Erythroblast (primary cell): ENCODE measurements at places on chromosomes 12 and 14.

DNA sequence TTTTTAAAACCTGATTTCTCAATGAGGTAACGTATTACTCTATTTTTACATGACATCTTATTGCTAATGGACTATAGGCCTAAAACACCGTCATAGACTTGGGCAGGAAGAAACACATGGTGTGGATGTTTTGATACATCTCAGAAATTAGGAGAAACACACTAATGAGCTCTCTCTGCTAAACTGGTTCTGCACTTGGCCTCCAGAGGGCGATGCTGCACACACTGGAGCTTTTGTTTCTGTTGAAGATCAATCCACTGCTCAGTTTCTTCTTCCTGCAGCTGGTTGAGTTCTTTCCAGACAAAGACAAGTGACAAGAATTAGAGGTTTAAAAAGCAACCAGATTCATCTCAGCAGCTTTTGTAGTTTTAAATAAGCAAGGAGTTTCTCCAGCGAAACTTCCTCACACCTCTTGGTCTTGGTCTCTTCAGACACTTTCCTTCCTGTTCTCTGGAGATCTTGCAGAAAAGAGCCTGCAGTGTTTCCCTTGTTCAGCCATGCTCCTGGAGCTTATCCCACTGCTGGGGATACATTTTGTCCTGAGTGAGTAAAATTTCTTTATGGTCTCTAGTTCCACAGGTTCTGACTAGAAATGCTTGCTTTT lies 178.5 kb upstream of the OR4E1 start:
- peak; percentile 63 for DNase-seq

DNA sequence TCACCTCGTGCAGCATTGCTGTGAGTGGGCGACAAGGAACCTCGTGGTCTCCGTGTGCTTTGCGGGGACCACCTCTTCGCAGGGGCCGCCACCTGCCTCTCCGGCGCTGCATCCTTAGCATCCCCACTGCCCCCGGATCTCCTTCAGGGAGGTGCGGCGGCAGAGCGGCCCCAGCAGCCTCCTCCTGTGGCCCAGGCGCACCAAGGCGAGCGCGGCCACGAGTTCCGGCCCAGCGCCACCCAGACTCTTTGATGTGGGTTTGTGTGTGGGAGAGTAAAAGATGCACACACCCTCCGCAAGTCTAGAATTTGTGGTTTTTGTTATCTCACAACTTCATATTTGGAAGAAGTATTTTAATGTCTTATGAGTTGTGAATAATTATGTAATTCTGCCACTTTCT lies 118.8 kb upstream of the DIO3 start:
- DNase-seq = no peak

DNA sequence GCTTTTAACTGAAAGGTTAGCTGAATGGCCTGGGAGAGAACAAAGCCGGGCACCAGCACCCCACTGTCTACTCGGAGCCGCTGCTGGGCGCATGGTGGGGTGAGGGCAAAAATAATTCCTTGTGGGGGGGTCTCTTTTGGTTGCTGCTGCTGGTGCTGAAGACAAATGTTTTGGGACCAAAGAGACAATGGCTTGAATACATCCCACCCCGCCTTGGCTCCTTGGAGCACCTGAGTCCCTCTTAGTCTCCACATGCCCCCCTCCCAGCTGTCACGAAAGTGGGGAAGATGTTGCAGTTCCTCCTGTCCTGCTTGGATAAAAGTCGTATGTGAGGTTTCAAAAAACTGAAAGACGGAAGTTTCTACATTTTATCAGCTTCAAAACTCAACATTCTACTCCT lies 85.0 kb downstream of the PIWIL1 start:
- DNase-seq = no peak

DNA sequence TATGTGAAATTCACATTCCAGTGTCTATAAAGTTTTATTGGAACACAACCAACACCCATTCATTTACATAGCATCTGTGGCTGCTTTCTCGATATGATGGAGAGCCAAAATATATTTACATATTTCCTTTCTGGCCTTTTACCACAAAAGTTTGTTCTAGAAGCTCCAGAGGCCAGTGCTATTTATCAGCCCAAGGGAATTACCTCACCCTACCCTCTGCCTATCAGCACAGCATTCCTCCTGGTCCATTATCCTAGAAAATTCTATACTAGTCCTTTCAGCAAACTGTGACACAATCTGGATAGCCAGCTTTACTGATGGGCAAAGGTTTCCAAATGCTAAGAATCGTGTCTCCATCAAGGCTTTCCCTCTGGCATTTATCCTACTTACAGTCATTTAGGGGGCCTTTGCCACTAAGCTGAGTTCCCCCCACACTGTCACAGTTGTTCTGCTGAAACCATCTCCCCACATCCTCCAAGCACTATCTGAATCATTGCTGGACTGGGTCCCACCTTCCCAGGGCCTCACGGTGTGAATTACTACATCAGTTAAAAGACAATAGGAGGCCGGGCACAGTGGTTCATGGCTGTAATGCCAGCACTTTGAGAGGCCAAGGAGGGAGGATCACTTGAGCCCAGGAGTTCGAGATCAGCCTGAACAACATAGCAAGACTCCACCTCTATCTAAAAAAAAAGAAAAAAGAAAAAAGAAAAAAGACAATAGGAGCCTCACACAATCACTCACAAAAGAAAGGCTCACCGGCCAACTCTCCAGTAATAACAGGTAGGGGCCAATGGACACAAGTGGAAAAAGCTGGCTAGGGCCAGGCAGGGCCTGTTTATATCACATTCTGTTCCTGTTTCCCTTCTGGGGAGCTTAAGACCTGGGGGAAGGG lies 12.1 kb downstream of the SYNE3 start:
- DNase-seq = no peak

- DNase-seq = no peak
These were observed 388.7 kb downstream of the ZFP36L1 start for GRCh38 chr14:68404146-68404527.

- peak; percentile 52 for DNase-seq
These were observed 11.6 kb downstream of the TMEM30B start for GRCh38 chr14:61269321-61270083.

GRCh38 chr12:63212316-63212715 lies 61.3 kb upstream of the AVPR1A start:
- DNase-seq = no peak

DNA sequence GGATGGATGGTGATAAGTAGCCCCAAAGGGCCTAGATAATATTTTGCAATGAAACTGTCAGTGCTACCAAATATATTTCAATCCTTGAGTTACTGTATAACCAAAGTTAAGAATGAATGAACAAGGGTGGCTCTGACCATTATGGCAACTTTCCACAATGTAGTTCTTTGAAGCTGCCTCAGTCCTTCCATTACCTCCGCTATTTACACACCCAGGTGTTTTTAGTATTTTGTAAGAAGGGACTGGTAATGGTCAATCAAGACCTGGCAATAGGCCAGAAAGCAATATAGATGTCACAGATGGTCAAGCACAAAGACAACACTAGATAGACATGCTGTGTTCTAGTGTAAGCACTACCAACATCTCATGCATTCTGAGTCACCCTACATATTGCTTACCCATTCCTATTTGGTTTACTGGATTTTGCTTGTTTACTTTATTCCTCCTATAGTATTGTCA lies 16.3 kb downstream of the DUSP16 start:
- DNase-seq = no peak

GRCh38 chr12:19432309-19433170 lies 6.8 kb upstream of the AEBP2 start:
- no peak for DNase-seq

GRCh38 chr12:77553976-77554619 lies 276.6 kb upstream of the NAV3 start:
- DNase-seq = no peak

- DNase-seq = no peak
These were observed 169.8 kb downstream of the BTG1 start for GRCh38 chr12:91975891-91976290.

- DNase-seq = no peak
These were observed 4.0 kb upstream of the WSCD2 start for GRCh38 chr12:108125073-108125472.

GRCh38 chr14:100146531-100147091 lies 12.8 kb downstream of the DEGS2 start:
- DNase-seq = no peak

DNA sequence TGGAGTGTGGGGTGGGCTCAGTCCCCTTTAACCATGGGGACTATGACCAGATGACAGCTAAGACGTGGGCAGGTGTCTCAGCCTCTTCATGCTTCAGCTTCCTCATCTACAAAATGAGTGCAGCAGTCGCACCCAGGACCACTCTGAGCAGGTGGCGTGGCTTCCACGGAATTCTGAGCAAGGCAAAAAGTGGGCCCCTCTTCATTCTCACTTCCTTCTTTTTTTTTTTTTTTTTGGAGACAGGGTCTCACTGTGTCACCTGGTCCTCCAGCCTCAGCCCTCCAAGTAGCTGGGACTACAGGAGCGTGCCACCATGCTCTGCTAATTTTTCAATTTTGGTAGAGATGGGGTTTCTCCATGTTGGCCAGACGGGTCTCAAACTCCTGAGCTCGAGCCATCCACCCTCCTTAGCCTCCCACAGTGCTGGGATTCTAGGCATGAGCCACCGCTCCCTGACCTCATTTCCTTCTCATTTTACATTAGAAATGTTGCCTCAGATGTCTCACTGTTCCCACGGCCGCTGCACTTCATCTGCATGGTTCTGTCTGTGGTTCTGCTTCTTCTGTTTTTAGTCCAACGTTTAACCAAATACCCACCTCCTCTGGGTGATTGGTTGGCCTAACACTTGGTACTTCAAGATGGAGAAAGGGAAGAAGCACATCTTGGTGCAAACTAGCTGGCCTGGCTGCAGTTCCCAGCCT lies 41.3 kb upstream of the BCL7A start:
- no peak for DNase-seq

GRCh38 chr12:67391034-67391433 lies 121.9 kb downstream of the CAND1 start:
- DNase-seq = no peak

GRCh38 chr14:68174446-68174845 lies 354.9 kb downstream of the RAD51B start:
- DNase-seq = no peak

- peak; percentile 39 for DNase-seq
These were observed 11.4 kb downstream of the GPR19 start for GRCh38 chr12:12684375-12685106.

- DNase-seq = no peak
These were observed 407.6 kb downstream of the BCAT1 start for GRCh38 chr12:24541193-24541871.

DNA sequence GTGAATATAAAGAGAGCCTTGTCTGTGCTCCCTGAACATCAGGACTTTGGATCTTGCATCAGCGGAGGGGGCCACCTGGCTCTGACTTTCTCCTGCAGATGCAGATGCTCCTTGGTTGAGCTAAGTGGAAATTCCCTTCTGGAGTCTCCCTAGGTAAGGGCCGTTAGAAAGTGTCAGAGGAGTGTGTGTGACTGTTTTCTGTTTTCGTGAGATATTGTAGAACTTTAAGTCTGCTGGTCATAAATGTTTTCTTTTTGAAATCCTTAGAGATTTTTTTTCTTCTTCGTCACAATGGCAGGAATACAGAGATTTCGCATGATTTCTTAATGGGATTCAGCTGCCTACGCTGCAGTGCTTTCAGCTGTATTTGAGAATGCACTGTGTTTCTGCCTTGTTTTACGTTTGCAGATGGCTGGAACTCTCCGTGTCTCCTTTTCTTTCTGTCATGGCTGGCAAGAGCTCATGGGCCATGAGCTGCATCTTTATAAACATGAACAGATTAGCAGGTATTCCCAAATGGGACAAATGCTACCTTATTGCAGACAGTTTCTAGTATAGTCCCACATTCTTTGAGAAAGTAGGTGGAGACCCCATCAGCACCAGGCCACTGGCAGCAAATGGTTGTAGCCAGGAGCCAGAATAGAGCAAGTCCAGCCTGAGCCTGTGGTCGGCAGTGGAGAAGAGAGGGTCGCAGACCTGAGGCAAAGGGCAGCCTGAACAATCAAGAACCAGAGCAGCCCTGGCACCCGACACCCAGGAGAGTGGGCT lies 76.2 kb upstream of the FRMD6 start:
- no peak for DNase-seq

GRCh38 chr12:64237382-64237781 lies 15.3 kb upstream of the KICS2 start:
- DNase-seq = no peak

DNA sequence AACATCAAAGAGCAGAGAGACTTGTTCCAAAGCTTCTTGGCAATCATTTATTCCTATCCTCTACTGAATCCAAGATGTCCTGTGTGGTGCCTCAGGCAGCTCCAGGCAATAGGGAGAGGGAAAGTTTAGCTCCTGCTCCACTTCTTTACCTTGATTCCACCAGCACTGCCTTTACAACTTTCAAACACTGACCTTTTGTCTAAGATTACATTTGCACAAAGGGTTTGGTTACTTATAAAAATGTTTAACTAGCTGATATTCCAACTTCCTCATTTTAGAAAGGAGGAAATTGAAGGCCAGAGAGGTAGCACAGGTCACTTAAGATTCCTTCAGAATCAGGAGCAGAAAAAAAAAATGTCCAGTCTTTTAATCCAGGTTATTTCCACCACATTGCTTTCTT lies 192.7 kb downstream of the BTG1 start:
- DNase-seq = no peak

- peak; percentile 8 for DNase-seq
These were observed 179.9 kb upstream of the ATF7IP start for GRCh38 chr12:14185427-14186192.

DNA sequence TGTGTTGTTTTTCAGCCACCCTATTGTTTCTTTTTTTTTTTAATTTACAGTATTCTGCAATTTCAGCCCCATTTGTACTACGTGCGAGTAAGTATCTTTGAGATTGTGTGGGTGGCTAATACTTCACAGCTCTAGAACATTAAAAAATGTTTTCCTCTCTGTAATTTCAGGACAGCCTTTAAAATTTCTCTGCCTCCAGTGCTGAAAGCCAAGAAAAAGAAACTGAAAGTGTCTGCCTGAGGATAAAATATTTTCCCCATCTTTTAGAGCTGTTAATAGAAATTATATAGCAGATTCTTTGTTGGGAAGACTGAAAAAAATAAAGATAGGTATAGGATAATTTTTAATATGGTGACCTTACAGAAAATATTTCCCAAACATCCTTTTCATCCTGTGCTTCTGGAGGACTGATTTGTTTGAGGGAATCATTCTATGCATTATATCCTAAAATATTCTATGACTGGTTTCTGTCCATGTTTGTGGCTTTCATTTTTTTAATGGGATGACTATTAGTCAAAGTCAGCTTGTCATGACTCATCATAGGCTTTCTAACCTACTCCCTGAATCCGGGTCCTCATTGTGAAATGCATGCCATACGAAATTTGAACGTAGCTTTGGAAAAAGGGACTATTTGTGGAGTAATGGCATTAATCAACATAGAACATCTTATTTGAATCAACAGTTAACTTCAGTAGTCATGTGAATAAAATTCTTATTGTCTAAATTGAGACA lies 10.8 kb upstream of the TCTN2 start:
- peak; percentile 11 for DNase-seq

- DNase-seq = no peak
These were observed 31.1 kb upstream of the STRAP start for GRCh38 chr12:15851045-15851620.

GRCh38 chr12:9717070-9717925 lies 15.6 kb downstream of the CLECL1 start:
- no peak for DNase-seq

DNA sequence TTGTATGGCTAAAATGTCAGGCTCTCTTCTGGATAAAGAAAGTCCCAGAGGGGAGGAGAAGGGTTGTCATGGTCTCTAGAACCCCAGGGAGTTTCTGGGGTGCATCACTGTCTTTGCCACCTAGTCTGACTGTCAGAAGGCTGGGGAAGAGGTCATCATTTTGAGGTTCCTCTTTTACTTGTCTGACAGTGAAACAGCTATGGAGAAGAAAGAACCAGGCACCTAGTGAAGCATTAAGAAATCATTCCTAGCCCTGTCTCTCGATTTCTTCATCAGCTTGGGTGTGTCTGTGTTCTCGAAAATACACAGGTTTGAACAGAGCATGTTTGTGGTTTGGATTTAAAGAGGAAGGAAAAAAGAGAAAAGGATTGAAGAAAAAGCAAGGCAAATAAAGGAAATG lies 158.7 kb upstream of the LRIG3 start:
- DNase-seq = no peak
